NCI-H1436 (cell line): ENCODE measurements at places on chromosomes 1 and 21.
A peak's percentile ranks its signal among the peaks of the same experiment; 100 is the strongest.

DNA sequence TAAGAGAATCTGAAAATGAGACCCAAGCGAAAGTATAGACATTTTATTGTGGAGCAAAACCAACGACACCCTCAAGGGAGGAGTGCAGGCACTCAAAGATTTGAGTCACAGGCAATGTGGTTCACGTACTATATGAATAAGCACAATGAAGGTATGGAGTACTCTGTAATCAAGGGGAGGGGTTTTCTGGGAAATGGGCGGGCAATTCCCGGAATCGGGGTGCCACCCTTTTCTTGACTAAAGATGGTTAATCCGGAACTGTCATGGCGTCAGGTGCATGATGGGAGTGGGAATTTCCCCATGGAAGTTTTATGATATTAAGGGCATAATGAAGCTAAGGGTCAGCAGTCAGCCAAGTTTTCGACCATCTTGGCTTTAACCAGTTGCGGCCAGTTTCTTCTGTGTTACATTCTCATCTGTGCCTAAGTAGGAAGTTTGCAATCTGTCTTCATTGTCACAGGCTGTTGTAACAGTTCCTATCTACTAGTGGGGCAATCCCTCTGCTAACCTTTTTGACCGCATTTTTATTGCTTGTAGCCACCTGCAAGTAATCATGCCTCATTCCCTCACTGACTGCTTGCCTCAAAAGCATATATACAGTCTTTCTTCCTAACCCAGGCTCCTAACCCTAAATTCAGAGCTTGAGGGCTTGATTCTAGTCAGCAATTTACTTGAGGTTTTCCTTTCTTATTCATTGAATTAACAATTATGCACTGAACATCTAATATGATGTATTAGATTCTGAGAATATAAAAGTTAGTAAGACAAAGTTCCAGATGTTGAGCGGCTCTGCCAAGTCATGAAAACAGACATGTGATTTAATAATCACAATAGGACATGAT lies 775 bp upstream of the AIM2 start:
- no peak for DNase-seq

DNA sequence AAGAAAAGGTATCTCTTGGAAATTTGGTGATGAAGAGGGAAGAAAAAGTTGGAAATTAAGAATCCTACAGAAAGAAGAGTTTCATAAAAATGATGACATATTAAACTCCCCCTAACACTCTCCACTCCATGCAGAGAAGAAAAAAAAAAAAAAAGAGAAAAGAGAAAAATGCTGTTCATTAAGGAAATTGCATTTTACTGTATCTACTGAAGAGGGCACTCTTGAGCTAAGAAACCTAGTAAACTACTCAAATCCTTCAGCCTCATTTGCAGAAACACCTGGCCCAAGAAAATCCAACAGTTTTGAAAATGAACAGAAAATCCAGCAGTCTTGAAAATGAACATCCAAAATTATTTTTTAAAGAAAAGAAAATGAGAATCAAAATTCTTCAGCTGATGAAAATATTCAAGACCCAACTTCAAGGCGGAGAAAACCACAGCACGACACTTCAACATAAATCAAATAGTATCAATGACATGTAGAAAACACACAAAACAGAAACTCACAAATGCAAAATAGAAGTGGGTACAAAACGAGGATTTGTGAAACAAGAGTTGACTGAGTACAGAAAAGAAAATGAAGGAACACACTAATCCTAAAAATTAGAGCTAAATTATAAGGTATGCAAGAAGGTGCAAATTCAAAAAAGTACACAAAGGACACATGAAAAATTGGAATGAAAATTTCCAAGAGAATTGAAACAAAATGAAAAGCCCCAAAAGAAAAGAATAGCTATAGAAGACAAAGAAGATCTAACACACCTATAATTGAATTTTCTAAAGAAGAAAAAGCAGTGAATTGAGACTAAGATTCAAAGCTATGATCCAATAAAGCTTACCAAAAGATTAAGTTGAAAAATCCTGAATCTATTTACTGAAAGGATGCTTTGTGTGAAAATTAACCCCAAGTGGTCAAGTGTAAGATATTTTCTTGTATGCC lies 73.2 kb upstream of the DNAJC6 start:
- DNase-seq: peak; percentile 56

GRCh38 chr1:30316056-30316455 lies 407.3 kb downstream of the MATN1 start:
- DNase-seq: no peak

DNA sequence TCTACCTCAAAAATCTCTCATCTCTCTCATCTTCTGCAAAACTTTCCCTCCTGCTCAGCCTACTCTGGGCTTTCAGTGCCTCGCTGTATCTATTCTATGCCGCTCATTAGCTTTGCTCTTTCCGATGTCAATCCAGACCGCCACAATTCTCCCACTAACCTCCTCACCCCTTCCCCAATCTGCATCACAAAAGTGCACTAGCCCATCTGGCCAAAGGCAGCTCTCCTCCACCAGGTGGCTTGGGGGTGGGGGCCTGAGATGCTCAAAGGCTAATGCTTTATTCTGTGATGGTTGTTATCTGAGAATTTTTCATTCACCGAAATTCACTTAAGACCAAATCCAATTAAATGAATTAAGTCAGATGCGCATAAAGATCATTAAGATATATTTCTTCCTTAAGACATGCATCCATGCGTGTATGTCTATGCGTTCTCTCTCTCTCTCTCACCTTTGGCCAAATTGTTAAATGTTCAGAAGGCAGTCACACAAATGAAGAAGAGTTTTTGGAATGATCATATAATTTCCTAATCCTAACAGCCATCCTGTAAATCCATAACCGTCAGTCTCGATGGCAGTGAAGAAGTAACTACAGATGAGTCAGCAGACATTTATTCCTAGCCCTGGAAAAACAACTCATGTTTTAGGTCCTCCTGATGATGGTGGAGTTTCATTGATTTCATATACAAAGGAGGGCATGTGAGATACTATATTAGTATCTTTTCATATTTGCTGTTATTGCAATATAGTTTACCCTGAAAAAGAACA lies 111.3 kb downstream of the C1orf21 start:
- DNase-seq: no peak

- DNase-seq: no peak
Observed at GRCh38 chr1:150376110-150376509, 12.2 kb downstream of the RPRD2 start.

DNA sequence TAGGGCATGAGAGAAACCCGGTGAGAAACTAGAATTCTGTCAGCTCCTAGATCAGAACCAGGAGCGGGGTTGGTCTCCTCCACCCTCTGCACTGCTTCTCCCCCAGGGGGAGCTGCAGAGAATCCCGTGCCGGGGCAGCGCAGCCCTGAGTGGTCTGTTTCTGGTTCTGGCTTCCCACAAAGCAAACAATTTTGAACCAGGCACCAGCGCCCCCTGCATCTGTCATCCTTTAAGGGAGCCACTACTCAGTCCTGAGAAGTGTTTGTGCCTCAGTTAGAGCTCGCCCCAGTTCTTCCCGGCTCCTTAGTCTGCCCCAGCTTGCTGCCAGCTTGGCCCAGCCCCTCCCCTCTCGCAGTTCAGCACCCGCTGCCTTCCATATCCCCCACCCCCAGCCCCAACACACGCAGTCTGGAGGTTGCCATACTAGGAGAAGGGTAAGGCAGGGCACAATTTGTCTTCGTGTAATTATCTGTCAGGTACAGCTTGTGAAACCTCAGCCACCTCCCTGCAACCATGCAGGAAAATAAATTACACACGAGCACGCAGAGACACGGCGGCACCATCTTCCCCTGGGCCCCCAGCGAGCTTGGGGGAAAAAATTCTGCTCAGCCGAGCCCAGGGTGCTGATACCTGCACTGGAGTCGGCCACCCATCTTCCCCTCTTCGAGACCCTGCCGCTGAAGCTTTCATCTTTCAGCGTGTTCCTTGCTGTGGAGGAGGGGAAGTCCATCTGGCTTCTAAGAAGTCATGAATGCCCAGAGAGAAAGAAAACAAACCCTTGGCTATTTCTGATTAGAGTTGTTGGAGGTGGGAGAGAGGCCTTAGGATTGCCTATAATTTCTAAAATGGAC lies 62.6 kb upstream of the CD1D start:
- DNase-seq: no peak

DNA sequence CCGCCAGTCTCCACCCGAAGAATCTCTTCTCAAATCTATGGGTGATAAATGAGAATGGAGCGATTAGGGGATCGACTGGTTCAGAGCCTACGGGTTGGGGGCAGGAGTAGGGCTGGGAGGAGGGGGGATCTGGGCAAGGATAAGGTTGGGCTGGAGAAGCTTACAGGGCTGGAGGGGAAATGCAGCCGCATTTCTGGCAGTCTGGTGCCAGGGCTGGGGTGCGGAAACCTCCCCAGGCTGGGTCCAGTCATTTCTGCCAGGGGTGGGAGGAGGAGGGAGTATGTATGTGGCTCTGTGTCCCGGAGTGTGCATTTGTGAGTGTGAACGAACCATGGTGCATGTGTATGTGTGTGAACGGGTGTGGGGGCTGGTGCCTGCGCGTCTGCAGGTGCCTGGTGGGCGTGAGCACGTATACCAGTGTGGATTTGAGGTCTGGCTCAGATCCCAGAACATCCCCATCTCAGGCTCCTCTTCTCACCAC lies 10.2 kb downstream of the C1orf216 start:
- DNase-seq: peak; percentile 49

DNA sequence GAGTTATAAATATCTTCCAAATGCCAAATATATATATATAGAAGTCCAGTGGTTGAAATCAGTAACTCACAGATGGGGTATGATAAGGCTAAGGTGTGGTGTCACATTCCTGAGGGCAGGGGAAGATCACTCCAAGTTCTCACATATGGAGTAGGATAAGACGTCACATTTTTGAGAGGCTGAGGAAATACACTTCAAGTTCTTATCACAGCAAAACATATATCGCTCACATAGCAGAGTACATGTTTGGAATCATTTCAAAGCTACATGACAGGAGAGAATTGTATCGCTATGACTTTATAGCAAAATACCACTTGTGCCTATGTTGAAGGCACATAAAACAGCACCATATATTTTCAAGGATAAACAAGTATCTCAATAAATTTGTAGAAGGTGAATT lies 55.1 kb downstream of the RBM11 start:
- no peak for DNase-seq

DNA sequence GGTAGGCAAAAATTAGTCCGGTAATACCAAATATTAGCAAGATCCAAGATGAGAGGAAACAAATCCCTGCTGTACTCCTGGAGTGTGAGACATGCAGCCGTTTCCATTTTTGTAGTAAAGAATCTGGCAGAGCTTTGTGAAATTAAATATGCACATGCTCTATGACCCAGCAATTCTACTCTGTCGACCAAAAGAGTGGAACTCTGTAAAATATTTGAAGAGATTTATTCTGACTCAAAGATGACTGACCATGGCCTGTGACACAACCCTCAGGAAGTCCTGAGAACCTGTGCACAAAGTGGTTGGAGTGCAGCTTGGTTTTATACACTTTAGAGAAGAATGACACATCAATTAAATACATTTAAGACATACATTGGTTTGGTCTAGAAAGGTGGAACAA lies 16.2 kb downstream of the HAX1 start:
- DNase-seq: no peak

DNA sequence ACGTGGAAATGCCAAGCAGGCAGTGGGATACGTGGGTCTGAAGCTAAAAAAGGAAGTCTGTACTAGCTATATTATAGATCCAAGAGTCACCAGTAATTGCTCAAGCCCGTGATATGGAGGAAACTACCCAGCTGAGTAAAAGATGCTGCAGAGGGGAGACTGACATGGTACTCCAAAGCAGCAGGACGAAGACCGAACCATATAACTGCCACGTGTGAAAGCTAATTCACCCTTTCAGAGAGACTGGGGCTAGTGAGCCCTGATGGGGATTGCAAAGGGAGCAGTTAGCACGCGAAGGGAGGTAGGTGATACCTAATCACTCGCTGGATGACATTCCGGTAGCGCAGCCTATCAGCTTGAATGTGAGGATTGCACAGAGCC lies 316 bp downstream of the AP4B1 start:
- DNase-seq: peak; percentile 41

DNA sequence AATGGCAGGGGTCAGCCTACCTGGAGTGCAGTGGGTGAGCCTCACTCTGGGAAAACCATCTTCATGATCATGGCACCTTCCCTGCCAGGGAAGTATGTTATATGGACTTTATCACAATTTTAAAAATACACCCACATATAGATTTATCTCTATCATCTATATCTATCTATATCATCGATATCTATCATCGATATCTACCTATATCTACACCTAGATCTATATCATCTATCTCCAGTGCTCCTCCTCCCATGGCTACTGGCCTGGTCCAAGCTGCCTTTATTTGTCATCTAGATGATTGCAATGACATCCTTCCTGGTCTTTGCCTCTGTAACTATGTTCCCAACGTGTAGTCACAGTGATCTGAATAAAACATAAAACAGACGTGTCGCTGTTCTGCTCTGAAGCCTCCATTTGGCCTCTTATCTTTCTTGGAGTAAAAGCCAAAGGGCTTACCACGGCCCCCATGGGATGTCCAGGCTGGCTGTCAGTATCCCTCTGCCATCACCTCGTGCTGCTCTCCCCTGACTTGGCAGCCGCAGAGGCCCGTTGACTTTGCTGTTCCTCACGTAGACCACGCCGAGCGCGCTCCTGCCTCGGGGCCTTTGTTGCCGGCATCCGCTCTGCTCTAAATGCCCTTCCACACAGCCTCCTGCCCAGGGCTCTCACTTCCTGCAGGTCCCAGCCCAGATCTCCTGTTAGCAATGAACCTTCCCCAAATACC lies 20.6 kb upstream of the KIF26B start:
- no peak for DNase-seq

GRCh38 chr1:231419147-231419546 lies 2.9 kb downstream of the EGLN1 start:
- DNase-seq: no peak

DNA sequence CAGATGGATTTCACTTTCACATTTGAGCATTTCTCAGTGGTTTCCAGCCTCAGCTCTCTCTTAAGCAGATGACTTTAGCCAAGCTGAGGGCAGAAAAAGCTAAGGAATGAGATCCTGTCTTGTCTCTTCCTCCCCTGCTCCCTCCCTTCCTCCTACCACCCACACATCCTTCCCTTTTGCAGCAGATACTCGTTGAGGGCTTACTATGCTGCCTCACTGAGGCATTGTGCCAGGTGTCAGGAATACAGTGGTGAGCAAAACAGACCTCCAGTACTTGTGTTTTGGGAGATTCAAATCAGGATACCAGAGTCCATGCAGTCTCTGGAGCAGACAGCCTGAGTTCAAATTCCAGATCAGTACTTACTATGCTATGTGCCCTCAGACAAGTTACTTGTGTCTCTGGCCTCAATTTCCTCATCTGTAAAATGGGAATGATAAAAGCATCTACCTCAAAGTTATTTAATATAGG lies 43.2 kb downstream of the KIF26B start:
- no peak for DNase-seq
